ENCODE measurements at places on chromosomes 7 and 10.

DNA sequence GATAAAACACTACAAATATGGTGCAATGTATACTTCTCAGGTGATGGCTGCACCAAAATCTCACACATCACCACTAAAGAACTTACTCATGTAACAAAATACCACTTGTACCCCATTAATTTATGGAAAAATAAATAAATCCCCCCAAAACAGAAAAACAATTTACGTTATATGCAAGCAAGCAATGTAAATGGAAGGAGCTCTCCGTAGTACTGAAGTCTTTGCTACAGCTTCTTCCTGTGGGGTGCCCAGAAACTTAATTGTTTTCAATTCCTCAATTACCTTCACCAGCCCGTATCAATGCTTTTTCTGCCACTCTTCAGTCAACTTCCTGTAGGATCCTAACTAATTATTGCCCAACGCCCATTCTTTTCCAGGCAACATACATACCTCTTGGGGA is 138.1 kb downstream of the RELN start:
- DNase-seq = no peak

- no peak for DNase-seq
Observed at GRCh38 chr7:8277394-8277982, 15.5 kb upstream of the ICA1 start.

DNA sequence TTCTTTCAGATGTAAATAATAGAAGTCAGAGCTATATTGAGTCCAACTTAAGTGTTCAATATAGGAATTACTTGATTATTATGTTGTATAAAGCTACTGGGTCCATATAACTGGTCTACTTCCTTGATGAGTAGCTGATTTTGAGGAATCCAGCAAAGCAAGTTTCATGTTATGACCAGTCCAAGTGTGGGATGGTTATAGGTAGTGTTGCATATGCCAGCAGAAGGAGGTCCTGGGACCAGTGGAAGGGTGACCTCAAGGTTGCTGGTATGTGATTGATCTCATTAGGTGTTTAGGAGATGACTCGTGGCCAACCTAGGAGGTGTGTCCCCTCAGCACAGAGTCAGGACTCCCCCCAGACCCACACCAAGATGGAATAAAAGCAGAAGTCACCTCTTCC is 551.5 kb downstream of the KCNMA1 start:
- no peak for DNase-seq

GRCh38 chr10:78224602-78225001 is 190.9 kb downstream of the RPS24 start:
- DNase-seq = no peak

Data from stimulated activated CD4-positive, alpha-beta T cell treated with anti-CD3 and anti-CD28 coated beads, Interleukin-4, amount 100 ng/mL, for 4 hours (primary cell).